ENCODE measurements at places on chromosomes 7 and 10. TPM values are rescaled to one million over a fixed set of nuclear protein-coding genes. Genes with fewer than 3 reads are reported as not detected.
A peak's percentile ranks its signal among the peaks of the same experiment; 100 is the strongest.

DNA sequence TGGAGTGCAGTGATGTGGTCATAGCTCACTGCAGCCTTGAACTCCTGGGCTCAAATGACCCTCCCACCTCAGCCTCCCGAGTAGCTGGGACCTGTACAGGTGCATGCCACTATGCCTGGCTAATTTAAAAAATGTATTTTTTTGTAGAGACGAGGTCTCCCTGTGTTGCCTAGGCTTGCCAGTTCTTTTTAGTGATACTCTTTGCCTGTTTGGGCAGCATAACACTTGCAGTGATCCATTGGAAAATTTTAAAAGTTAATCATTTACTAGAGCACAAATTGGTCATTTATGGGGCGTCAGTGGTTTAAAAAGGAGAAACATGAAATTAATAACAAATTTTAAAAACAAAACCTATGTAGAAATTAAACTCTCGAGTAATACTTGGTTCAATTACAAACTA, 78.3 kb downstream of the DYNC2I1 start:
- DNase-seq = no peak
- no peak overlapping the region for H3K4me3 ChIP-seq
- H3K27me3 ChIP-seq = no peaks in the 10 kb centered on the region
- peaks cover 54% of the 10 kb centered on the region for H3K36me3 ChIP-seq

- no peaks in the 10 kb centered on the region for H3K36me3 ChIP-seq
- no peaks in the 10 kb centered on the region for H3K4me1 ChIP-seq
- H3K4me3 ChIP-seq = no peak overlapping the region
- no peak overlapping the region for H3K27ac ChIP-seq
- no peak for DNase-seq
These were observed 27.1 kb downstream of the ABCB4 start for GRCh38 chr7:87448388-87448787.

GRCh38 chr10:54148508-54148907, 652.5 kb downstream of the PCDH15 start:
- H3K27ac ChIP-seq = no peak overlapping the region
- no peaks in the 10 kb centered on the region for H3K36me3 ChIP-seq
- no peak overlapping the region for H3K4me3 ChIP-seq
- H3K4me1 ChIP-seq = no peaks in the 10 kb centered on the region

DNA sequence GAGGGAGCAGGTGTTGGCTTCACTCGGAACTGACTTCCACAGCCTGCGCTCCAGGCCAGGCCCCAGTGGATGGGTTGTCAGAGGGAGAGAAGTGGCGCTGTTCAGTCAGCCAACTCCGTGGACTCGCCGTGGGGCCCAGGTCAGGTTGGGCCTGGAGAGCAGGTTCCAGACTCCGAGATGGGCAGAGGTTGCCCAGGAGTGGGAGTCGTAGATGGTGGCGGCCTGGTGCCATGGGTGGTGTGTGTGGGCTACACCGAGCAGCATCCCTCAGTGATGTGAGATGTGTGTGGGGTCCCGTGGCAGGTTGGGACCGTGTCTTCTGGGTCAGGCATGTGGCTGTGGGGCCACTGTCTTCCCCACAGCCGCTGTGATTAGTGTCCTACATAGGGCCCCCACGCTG, 10.4 kb downstream of the ZNF316 start:
- H3K27ac ChIP-seq = no peak overlapping the region
- H3K27me3 ChIP-seq = no peaks in the 10 kb centered on the region
- no peaks in the 10 kb centered on the region for H3K4me1 ChIP-seq

DNA sequence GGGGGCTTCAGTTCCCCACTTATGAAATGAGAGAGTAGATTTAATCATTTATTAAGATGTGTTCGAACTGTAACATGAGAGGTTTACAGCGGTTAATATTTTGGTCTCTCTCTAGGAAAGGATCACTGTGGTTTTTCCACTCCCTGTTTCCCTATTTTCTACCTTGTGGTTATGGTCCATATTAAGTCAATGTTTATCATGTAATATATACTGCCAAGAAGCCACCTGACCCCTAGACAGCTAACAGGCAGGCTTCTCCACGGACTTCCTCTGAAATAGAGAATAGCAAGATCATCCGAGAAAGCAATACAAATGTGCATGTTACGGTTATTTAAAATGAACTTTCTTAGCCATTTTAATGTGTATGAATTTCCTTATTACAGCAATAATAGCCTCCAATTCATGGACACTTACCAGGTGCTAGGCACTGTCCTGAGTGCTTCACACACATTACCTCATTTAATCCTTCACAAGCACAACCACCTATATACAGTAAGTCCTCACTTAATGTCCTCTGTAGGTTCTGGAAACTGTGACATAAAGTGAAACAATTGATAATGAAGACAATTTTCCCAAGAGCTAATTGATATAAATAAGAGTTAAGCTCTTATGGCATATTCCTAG, 835 bp upstream of the COL28A1 start:
- no peak overlapping the region for H3K27ac ChIP-seq
- H3K27me3 ChIP-seq = no peaks in the 10 kb centered on the region
- H3K4me1 ChIP-seq = no peaks in the 10 kb centered on the region
- DNase-seq = no peak

DNA sequence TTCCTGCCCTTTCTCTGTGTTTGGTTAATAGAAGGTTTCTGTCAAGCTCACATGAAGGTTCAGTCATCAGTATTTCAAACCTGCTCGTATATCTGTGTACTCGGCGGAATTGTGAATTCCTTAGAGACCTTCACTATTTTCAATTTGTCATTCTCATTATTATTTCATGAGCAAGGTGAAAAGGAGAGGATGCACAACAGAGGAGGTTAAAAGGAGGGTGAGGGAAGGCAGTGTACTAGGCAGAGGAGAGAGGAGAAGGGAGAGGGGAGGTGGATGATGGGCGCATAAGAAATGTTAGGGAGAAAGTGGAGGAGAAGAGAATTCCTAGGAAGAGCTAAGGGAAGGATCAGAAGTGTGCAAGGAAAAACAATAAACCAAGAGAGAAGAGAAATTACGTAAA, 185.0 kb upstream of the COBL start:
- no peaks in the 10 kb centered on the region for H3K4me1 ChIP-seq
- no peak overlapping the region for H3K27ac ChIP-seq
- H3K36me3 ChIP-seq = no peaks in the 10 kb centered on the region

GRCh38 chr10:104330168-104331110, 7.8 kb downstream of the ITPRIP start:
- no peak overlapping the region for H3K4me3 ChIP-seq
- peaks cover 23% of the 10 kb centered on the region for H3K4me1 ChIP-seq
- no peaks in the 10 kb centered on the region for H3K36me3 ChIP-seq
- peak overlapping the region; percentile 76 for H3K27ac ChIP-seq
- peak; percentile 59 for DNase-seq

GRCh38 chr7:81833401-81833800, 63.6 kb upstream of the HGF start:
- H3K27ac ChIP-seq = no peak overlapping the region
- no peak for DNase-seq
- no peaks in the 10 kb centered on the region for H3K27me3 ChIP-seq
- no peaks in the 10 kb centered on the region for H3K36me3 ChIP-seq

DNA sequence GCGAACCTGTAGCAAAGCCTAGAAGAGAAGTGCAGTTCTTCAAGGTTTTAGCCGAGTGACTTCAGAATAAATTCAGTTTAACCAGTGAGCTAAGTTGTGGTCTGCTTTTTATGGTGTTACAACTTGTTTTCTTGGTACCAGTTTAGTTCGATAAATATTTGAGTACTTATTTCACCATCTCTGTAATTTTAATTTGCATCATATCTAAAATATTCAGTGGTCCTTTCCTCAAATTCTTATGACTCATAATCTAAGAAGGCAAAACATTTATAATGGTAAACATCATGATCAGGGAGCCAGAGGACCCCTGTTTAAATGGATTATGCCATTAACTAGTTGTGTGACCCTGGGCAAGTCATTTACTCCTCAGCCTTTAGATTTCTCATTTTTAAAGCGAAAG, 4.1 kb upstream of the BMPER start:
- DNase-seq = no peak
- H3K36me3 ChIP-seq = no peaks in the 10 kb centered on the region
- H3K27ac ChIP-seq = no peak overlapping the region
- no peak overlapping the region for H3K4me3 ChIP-seq

DNA sequence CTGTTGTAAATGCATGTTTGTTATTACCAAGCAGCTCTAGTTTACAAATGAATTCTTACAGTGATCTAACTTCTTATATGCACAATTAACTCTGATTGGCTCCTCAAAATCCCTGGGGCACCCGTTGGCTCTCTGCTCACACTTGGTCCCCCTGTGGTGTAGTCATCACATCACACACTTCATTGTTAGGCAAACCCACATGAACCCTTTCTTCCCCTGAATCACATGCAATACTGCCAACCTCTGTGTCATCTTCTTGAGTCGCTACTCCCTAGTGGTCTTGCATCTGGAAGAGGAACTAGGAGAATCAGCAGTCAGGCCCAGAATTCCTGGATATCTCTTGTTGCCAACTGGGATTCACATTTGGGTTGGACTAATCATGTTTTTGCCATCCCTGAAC, 73.1 kb downstream of the CD36 start:
- no peak overlapping the region for H3K27ac ChIP-seq
- DNase-seq = no peak
- no peaks in the 10 kb centered on the region for H3K36me3 ChIP-seq
- no peaks in the 10 kb centered on the region for H3K27me3 ChIP-seq

- H3K4me3 ChIP-seq = no peak overlapping the region
- H3K27ac ChIP-seq = no peak overlapping the region
- no peaks in the 10 kb centered on the region for H3K4me1 ChIP-seq
- H3K27me3 ChIP-seq = peaks cover 3% of the 10 kb centered on the region
- no peaks in the 10 kb centered on the region for H3K36me3 ChIP-seq
These were observed 41.0 kb upstream of the EMX2 start for GRCh38 chr10:117501460-117502035.

- H3K4me1 ChIP-seq = no peaks in the 10 kb centered on the region
- no peaks in the 10 kb centered on the region for H3K27me3 ChIP-seq
- no peak overlapping the region for H3K4me3 ChIP-seq
- H3K27ac ChIP-seq = no peak overlapping the region
- no peaks in the 10 kb centered on the region for H3K36me3 ChIP-seq
These were observed 97.1 kb downstream of the VOPP1 start for GRCh38 chr7:55474944-55475854.

DNA sequence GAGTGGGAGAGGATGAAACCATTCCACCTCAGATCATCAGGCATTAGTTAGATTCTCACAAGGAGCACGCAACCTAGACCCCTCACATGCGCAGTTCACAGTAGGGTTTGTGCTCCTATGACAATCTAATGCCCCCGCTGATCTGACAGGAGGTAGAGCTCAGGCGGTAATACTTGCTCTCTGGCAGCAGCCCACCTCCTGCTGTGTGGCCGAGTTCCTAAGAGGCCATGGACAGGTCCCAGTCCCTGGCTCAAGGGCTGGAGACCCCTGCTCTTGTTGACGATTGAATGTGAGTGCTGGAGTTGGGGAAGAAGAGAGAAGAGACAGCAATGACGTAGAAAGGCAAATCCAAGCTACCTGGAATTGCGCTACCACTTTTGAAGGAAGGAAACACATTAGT, 267.2 kb downstream of the TFEC start:
- no peak for DNase-seq
- H3K36me3 ChIP-seq = no peaks in the 10 kb centered on the region
- no peaks in the 10 kb centered on the region for H3K4me1 ChIP-seq
- no peaks in the 10 kb centered on the region for H3K27me3 ChIP-seq

DNA sequence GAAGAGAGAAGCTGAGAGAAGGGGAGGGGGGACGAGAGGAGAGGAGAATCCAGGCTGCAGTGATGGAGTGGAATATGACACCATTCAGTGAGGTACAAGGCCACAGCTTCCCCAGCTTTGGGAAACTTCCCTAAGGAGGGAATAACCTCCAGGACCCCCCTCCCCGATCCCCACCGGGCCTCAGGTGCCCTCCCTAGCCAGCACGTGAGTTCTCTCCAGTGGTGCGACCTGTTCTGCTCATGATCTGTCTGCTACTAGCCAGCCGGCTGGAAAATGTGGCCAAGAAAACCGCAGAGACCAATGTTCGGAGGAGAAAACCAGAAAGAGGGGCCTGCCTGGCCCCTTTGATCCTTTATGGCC, 39.9 kb upstream of the AGK start:
- peaks cover 20% of the 10 kb centered on the region for H3K27me3 ChIP-seq
- peaks cover 6% of the 10 kb centered on the region for H3K4me1 ChIP-seq
- peak; percentile 11 for DNase-seq
- H3K4me3 ChIP-seq = peak overlapping the region; percentile 30
- no peaks in the 10 kb centered on the region for H3K36me3 ChIP-seq
- H3K27ac ChIP-seq = no peak overlapping the region

DNA sequence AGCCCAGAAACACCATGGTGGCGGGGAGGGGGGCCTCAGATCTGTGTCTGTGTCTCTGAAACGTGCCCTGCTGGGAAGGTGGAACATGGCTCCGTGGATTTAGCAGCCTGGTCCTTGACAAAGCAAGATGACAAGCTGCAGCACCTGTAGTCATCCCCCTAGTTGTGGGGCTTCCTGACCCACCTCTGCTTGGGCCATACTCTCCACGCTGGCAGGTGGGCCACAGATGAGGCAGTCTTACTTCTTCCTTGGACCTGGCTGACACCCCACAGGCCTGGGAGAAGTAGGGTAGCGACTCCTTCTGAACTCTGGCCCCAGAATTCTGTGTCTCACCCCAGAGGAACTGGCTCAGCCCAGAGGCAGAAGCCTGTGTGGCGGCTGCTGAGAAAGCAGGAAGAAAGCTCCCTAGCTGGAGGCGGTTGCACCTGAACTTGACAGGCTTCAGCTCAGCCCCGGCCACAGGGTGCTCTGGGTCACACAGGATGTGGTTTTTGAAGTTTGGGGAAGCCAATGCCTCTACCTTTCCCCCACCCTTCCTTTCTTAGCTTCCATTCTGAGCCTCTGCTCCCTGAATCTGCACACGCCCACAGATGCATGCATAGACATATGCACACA, 113.9 kb downstream of the ABLIM1 start:
- peaks cover 5% of the 10 kb centered on the region for H3K4me1 ChIP-seq
- no peaks in the 10 kb centered on the region for H3K36me3 ChIP-seq
- DNase-seq = no peak
- H3K27ac ChIP-seq = no peak overlapping the region

DNA sequence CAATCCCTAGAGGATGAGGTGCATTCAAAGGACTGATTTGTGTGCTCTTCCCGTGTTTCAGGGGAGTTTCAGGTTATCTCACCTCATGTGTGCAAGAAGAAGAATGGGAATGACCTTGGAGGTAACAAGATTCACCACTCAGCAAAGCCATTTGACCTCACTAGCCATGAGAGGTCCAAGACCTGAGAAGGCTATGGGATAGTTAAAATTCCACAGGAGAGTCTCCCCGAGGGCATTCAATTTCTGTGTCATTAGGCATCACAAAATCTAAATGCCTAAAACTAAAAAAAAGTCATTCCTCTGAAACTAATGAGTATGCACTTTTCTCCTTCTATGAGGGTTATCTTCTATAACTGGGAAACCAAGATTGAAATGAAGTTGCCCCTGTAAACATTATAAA, 433.4 kb downstream of the KCNMA1 start:
- H3K27ac ChIP-seq = no peak overlapping the region
- H3K36me3 ChIP-seq = no peaks in the 10 kb centered on the region
- H3K4me1 ChIP-seq = no peaks in the 10 kb centered on the region
- no peak overlapping the region for H3K4me3 ChIP-seq

The ANKRD22 gene
- polyA plus RNA-seq = 0.81 TPM

The GSDME gene
- polyA plus RNA-seq = 73.8 TPM

The PRKRIP1 gene
- 17.5 TPM for polyA plus RNA-seq

The ZCCHC24 gene
- polyA plus RNA-seq = 13.0 TPM

The CYP26C1 gene
- polyA plus RNA-seq = not detected

The FRMD4A gene
- polyA plus RNA-seq = 0.45 TPM

The SGCE gene
- not detected for polyA plus RNA-seq

The ITGB1 gene
- 51.3 TPM for polyA plus RNA-seq

The MICALL2 gene
- polyA plus RNA-seq = 533 TPM
